Cortex of kidney (tissue), 1 donor: ENCODE measurements at places on chromosomes 2 and 18.

GRCh38 chr2:196143730-196144131 lies 27.6 kb downstream of the STK17B start:
- no peak for DNase-seq

- no peak for DNase-seq
These were observed 401.6 kb downstream of the SLC4A3 start for GRCh38 chr2:220029013-220029412.

DNA sequence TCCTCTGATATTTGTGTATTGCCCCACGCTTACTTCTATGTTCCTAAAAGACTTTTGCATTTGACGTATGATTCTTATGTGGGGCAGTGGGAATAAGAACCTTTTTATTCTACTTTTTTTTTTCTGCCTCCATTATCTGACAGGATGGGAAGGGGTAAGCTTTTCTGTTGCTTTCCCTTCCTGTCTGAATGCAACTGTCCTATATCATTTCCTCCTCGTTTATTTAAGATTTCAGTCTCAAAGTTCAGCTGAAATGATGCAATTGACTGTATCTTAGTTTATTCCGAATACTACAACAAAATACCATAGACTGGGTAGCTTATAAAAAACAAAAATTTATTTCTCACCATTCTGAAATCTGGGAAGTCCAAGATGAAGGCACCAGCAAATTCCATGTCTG lies 24.1 kb upstream of the HNMT start:
- no peak for DNase-seq

- DNase-seq = no peak
These were observed 1.8 kb downstream of the IL36RN start for GRCh38 chr2:113060796-113061195.

- DNase-seq = no peak
These were observed 55.5 kb downstream of the LIMS1 start for GRCh38 chr2:108589781-108590180.

DNA sequence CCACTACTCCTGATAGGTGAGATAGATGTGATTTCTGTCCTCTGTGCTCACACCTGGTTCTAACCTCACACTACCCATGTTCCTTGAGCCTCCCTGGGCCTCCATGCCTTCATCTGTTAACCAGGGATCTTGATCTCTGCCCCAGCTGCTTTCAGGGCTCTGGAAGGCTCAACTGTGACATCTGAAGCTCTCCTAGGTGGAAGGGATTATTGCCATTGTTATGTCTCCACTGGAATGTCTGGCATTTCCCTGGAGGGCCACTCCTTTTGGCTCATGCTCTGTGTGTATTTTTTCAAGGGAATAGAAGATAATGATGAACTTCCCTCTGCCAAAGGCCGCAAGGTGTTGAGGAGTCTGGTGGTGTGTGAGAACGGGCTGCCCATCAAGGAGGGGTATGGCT lies 41.2 kb downstream of the PCARE start:
- no peak for DNase-seq

DNA sequence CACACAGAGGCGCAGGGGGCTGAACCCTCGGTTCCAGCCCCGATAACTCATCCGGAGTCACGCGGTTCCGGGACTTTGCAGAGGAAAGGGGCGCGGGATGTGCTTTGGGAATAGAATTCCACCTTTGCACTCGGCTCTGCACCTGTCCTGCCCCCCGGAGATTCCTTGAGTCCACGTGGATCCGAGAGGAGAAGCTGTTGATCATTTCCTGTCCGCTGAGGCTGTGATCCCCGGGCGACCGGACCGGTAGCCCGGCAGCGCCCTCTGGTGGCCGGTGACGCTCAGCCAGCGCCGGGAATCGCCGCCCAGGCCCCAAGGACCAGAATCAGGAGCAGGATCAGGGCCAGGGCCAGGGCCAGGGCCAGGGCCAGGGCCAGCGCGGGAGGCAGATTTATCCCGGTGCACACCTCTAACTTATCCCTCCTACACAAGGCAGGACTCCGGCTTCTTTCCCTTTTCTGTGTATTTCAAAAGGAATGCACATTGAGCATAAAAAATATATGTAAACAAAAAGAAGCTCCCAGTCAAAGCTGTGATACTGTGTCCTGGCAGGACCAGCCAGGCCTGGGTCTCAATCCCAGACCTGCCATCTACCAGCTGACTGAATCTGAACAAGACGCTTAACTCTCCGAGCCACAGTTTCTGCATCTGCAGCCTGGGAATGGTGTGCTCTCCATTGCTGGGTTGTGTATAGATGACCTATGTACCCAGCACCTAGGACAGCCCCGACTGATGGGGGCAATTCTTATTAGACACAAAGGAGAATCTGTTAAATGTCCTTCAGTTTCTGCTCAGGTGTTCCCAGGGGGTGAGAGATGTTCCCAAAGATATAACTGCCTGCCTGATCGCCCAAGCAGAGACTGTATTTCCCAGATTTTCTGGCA lies 8.5 kb upstream of the SPATA3 start:
- no peak for DNase-seq

DNA sequence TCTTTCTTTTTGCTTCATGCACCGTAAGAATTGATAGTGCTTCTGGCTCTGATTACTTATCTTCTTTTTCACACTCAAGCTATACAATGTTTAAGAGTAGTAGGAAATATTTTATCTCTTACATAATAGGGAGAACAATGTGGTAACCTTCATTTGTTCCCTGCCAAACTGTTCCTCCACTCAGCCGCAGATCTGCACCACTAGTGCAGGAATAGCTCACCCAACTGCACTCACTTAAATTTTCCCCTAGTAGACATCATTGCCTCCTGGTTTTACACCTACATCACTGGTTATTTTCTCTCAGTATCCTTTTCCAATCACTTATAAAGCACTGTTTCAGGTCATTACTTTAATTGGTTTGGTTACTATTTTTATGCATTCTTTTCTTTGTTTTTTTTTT lies 283.5 kb upstream of the ZNF804A start:
- DNase-seq = no peak

DNA sequence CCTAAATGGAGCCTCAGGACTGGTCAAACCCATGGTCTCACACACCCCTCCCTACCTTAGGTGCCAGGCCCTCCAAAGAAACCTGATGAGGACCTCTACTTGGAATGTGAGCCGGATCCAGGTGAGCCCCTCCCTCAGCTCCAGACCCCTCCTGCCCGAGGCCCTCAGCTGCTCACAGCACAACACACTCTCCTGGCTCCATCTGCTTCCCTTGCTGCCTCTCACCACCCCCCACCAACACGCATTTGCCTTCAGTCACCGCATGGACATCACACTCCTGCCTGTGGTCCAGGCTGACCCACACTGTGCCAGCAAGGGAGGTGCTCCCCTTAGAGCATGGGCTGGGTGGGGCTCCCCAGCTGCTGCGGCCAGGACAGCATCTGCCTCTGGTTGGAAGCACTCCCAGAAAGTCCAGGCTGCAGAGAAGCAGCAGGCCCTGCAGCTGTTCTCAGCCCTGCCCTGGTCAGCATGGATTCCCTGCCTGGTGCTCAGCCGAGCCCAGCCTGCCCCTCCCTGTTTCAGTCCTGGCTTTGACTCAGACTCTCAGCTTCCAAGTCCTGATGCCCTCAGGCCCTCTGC lies 15.1 kb downstream of the SH2D6 start:
- DNase-seq = no peak

GRCh38 chr2:9228088-9228751 lies 21.6 kb downstream of the ASAP2 start:
- DNase-seq = no peak

DNA sequence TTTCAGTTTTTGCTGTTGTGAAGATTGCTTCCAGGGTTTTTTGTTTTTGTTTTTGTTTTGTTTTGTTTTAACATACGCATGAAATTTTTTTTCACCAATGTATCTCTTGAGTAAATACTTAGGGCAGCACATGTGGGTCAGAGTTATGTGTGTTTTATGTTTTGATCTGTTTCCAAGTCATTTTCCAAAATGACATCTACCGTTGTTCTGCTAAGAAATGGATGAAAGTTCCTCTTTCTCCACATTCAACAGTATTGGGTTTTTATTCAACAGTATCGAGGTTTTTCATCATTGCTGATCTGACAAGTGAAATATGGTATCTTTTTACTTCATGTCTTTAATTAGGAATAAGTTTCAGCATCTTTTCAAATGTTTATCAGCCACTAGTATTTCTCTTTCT lies 16.7 kb downstream of the RNF144A start:
- no peak for DNase-seq

- DNase-seq = no peak
These were observed 160.2 kb upstream of the NCK2 start for GRCh38 chr2:105584435-105585010.

- no peak for DNase-seq
These were observed 61.5 kb upstream of the CTIF start for GRCh38 chr18:48477348-48477747.

- DNase-seq = no peak
These were observed 34.9 kb downstream of the SMAD7 start for GRCh38 chr18:48915626-48916425.

DNA sequence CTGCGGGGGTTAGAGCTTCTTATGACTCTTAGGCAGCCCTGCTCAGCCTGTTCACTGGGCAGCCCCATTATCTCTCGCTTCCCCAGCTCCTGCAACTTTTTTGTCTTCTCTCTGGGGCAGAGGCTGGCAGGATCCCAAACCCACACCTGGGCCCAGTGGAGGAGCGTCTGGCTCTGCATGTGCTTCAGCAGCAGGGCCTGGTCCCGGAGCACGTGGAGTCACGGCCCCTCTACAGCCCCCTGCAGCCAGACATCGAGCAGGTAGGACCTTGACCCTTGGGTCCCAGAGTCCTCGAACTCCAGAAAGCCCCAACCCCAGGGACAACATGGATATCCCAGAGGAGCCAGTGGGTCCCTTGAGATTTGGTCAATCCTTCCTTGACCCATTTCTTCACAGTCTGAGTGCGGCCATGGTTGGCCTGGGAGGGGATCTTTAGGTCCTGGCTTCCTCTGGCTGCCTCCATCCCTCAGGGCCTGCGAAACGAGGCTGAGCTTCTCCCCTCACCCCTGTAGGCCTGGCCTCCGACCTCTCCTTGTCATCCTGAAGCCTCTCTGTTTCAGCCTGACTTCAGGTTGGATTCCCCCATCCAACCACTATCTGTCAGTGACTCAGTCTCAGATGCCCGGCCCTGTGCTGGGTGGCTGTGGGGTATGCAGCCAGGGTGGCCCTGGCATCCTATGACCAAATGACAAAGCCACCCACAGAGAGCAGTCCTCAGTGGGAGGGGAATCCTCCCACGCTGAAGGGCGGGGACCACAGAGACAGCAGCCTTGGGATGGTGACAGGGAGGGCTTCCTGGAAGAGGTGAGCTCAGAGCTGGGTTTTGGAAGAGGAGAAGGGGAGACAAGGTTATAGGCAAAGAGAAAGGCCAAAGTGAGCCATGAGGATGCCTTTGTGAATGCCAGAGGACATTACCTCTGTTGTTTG lies 214.2 kb downstream of the DYSF start:
- DNase-seq = no peak

DNA sequence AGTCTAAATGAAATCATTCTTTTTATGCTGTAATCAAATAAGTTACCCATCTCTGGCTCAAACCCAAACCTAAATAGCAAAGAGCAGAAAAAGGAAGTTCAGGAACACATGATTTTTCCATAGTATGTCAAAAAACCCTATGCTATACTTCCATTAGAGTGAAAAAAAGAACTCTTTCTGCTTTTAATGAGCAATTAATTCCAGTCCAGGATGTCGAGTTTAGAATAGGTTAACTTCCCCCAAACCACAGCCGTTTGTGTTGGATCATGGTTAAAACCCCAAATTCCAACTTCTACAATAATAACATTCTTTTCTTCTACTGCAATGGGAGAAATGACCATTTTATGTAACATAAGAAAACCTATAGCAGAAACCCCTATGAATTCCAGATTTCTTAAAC lies 171.1 kb upstream of the NRP2 start:
- no peak for DNase-seq

GRCh38 chr2:231710799-231711676 lies 2.7 kb downstream of the PTMA start:
- no peak for DNase-seq

- no peak for DNase-seq
These were observed at the start of gene RPRM for GRCh38 chr2:153478289-153479261. RPRM (minus strand) TSS chr2:153478762; CDS start chr2:153478565, 197 bp downstream.

DNA sequence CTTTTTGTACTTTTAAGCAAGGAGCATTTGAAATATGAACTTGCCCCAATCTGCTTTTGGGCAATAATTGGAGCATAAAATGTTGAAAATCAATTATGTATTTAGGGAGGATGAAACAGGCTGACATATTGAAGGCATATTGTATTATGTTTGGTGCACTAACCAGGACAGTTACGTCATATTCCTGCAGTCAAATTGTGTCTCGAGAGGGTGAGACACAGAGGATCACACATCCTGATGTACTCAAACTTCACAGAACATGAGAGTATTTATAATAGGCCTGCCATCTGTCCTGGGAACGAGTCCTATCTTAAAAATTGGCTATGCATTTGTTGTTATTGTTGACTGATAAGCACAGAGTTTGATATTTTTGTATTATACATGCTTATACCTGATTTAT lies 44.7 kb downstream of the TANC1 start:
- DNase-seq = no peak

- no peak for DNase-seq
These were observed 1.2 kb upstream of the NMUR1 start for GRCh38 chr2:231531466-231531865.

DNA sequence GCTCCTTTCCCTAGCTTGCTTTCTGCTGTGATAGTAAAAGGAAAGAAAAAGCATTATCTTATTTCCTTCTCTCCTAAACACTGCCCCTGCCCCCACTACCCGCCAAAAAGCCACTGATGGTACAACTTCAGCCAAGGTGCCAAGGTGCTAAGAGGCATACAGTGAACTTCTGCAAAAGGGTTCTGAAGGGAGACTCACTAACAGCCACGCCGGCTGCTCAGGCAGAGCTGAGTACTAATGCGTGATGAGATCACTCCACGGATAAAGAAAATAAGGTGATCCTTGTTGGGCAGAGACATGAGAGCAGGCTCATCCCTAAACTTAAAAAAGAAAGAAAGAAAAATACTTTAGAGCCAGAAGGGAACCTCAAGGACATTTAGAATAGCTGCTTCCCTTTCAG lies 60.5 kb upstream of the PXDN start:
- no peak for DNase-seq

GRCh38 chr18:3916082-3916481 lies 466.1 kb downstream of the TGIF1 start:
- no peak for DNase-seq

GRCh38 chr2:157326698-157327097 lies 1.1 kb upstream of the ERMN start:
- DNase-seq = no peak

- no peak for DNase-seq
These were observed 11.1 kb downstream of the HDAC4 start for GRCh38 chr2:239389414-239390329.

DNA sequence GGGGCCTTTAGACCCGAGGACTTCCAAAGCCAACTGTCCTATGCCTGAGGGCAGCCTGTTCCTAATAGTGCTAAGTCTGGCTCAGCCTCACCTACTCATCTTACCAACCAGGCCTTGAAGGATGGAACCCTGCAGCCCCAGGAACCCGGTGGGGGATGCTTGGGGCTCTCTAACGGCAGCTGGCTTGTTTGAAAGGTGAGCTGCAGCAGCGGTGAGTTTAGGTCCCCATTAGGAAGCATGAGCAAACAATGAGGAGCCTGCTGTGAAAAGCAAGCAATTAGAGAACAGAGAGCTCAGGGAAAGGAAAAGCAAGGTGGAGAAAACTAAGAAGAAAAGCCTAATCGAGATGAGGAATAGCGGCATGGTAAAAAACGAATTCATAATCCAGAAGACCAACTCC lies 39.9 kb downstream of the SP110 start:
- DNase-seq = no peak
